Activated T-helper 1 cell treated with anti-CD3 and anti-CD28 coated beads, Interleukin-2, amount 50 U/mL, for 16 hours (primary cell): ENCODE measurements at places on chromosomes 7 and 10.

GRCh38 chr7:43570688-43571365 lies 12.1 kb upstream of the STK17A start:
- no peak for DNase-seq

DNA sequence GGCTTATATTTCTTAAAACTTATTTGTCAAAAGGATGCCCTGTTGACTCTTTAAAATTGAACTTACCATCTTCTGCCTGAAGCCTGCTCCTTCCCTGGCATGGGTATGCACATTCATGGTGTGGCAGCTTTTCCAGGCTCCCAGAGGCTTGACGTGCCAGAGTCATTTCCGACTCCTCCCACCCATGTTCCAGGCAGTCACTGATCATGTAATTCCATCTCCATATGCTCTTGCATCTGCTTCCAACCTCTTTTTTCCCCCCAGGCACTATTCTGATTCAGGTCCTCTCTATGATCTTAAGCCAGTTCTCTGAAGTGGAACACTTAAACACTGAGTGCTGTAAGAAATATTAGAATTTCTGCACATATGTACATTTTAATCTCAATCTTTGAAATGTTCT lies 82.2 kb downstream of the CFAP58 start:
- DNase-seq = no peak

DNA sequence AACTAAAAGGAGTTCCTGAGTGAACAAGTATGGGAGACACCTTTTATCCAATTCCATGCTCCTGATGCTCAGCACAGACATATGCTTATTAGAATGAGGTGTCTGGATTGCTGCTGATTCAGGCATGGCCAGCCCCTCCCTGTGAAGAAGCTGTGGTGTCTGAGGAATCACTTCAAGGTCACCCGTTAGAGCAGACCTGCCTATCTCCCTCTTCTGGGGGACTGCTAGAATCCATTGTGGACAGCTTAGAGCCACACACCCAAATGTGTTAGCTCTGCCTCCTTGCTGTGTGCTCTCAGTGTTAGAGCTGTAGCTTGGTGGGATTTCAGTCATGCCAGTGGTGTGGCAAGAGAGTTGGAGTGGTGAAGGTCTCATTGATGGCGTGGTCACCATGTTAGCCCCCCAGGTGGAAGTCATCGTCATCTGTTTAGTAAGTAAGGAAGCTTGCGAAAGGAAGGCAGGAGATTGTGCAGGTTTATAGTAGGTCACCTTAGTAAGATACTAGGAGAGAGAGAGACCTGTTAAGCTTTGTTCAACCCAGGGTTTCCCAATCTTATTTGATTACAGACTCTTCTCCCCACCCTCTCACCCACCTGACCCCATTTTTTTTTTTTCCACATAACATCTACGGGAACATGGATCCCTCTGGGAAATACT lies 12.8 kb downstream of the PRXL2A start:
- DNase-seq = no peak

DNA sequence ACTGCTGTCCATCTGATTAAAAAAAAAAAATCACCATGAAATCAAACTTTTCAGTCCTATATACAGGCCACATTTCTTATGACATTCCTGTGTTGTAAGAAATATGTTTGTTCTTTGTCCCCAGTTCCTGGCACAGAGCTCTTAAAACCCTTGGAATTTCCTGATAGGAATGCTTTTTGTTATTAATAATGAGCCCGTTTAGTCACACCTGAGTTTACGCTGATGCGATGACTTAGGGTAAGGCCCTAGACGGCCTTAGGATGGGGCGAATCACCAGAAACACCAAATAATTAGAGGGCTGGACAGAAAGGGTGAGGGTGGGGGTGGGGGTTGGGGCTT lies 17.5 kb downstream of the TSPAN15 start:
- no peak for DNase-seq

DNA sequence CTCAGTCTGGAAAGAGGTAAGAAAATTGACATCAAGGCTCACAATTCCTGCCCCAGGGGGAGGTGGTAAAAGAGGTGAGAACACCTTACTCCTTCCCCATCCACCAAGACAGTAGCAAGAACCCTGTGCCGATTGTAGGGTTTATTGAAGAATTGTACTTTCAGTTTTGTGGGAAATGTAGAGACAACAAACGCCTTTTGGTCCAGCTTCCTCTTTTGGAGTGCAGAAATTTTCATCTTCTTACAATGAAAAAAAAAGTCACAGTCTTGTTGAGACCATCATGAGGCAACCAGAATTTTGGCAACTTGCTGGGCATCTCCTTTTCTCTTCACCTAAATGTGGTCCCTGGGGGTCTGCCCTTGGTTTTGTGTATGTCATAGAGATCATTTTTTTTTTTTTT lies 217.7 kb downstream of the TMEM178B start:
- DNase-seq = no peak

GRCh38 chr7:83130623-83131545 lies 31.8 kb downstream of the PCLO start:
- DNase-seq = no peak

DNA sequence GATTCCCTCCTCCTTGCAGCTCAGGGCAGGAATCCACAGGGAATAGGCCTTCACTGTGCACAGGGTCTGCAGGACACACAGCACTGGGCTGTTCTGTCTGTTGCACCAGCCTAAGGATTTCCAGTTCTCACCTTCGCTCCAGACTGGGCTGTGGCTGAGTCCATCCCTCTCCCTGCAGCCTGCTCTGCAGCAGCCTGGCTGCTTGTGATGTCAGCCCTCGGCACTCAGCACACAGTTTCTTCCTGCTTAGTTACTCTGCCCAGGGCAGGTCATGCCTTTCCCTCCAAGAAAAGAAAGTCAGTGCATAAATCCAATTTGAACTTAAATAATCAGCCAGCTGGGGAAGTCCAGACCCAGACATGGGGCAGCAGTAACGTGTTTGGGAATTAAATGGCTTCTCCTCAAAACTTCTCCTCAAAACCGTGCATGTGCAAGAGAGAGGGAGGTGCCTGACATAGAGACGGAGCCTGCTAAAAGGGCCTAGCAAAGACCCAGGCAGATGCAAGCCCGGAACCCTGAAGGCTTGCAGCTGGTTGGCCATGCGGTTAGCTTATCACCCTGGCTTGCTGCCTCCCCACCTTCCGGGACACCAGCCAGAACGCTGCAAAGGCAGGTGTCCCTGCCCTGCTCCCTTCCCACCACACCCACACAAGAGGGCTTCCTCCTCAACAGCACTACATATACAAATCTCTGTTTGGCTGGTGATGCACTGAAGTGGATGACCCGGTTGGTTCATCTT lies 10.9 kb upstream of the GDF2 start:
- no peak for DNase-seq

- no peak for DNase-seq
Observed at GRCh38 chr10:17196045-17196444, 5.4 kb downstream of the TRDMT1 start.

- DNase-seq = no peak
Observed at GRCh38 chr10:57015595-57016318, 654.7 kb upstream of the ZWINT start.

DNA sequence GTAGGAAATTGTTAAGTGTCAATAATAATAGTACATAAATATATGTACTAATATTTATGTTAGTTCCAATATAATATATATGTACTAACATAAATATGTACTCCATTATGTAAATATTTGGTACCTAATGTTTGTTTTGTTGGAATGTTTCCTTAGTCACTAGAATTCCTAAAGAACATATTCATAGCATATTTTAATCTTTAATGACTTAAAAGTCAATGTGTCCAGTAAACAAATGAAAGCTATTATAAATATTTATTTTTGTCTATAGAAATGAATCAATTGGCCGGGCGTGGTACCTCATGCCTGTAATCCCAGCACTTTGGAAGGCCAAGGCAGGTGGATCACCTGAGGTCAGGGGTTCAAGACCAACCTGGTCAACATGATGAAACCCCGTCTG lies 153.6 kb downstream of the GPR158 start:
- DNase-seq = no peak

DNA sequence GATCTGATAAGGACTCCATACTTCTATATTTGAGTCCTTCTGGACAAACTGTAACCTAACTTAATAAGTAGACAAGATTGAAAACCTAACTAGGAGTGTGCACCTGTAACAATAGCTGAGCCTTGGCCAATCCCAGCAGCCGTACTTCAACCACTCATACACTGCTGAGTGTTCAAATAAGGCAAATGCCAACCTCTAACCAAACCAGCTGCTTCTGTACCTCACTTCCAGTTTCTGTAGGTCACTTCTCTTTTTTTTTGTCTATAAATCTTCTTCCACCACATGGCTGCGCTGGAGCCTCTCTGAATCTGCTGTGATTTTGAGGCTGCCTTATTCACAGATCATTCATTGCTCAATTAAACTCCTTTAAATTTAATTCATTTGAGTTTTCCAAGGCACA lies 753.2 kb downstream of the DNAJB9 start:
- no peak for DNase-seq

DNA sequence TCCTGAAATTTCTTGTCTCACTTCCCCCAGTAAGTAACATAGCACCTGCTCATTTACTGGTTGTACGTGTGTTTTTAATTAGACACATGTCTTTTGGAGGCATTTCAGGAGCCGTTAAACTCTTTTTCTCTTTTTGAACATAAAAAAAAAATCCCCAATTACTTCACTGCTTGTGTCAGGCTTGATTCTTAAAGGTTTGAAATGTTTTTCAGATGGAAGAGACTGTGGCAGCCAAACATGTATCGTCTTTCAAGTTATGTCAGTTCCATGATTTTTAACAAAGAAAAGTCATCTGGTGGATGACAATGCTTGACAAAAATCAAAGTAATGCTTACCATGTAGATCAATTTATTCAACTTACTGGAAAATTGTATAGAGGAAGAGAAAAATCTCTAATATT lies 585.8 kb downstream of the GATA3 start:
- no peak for DNase-seq

DNA sequence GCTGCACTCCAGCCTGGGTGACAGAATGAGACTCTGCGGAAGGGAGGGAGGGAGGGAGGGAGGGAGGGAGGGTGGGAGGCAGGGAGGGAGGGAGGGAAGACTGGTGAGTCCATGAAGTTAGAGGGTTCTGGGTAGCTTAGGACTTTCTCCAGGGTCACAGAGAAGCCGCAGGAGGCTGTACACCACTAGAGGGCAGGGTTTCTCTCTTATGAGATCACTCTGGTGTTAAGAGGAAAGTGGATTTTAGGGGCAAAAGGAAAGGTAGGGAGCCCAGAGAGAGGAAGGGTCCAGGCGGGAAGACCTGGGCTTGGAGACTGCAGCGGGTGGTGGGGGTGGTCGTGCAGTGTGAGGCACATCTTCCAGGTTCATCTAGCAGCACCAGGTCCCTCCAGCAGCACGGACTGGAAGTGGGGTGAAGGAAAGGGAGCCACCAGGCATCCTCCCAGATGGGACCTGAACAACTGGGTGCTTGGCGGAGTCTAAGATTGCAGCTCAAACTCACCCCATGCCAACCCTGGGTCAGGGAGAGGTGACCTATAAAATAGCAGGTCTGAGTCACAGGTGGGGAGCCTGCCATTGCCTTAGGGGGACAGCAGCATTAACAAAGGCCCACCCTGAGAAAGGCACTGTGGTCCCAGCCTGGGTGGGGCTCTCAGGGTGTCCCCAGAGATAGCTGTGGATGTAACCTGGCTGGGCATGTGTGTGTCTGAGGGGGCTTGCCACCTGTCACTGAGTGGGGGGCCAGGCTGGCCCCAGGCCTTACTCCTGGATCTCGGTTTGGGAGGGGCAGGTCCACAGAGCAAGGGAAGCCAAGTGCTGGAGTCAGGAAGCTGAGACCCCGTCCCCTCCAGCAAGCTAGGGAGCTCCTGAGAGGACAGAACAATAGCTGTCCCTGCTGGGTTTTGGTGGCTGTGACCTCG lies 48.5 kb upstream of the SLC29A3 start:
- no peak for DNase-seq

DNA sequence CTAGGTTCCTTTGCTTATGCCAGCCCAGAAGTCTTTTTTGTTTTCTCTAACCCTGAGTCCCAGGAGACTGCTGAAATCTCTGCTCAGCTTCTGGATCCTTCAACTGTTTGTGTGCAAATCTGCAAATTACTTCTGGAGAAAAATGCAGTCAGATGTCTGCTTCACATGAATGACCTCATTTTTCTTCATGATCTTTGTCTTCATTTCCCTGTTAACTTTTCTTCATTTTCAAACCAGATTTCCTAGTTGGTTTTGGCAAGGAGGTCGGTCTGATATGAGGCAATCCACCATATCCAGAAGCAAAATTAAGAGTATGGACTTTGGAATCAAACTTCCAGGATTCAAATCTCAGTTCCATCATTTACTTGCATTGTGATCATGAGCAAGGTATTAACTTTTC lies 66.8 kb downstream of the ZNF503 start:
- no peak for DNase-seq

- no peak for DNase-seq
Observed at GRCh38 chr7:50860598-50860997, 77.9 kb upstream of the GRB10 start.

GRCh38 chr10:79182781-79183467 lies 114.2 kb downstream of the ZMIZ1 start:
- no peak for DNase-seq
